ENCODE measurements at places on chromosomes 4 and X.

- no peak for DNase-seq
Measured at GRCh38 chr4:56238251-56238650, 149.0 kb downstream of the AASDH start.

- no peak for DNase-seq
Measured at GRCh38 chr4:132395561-132395960, 753.5 kb upstream of the PCDH10 start.

DNA sequence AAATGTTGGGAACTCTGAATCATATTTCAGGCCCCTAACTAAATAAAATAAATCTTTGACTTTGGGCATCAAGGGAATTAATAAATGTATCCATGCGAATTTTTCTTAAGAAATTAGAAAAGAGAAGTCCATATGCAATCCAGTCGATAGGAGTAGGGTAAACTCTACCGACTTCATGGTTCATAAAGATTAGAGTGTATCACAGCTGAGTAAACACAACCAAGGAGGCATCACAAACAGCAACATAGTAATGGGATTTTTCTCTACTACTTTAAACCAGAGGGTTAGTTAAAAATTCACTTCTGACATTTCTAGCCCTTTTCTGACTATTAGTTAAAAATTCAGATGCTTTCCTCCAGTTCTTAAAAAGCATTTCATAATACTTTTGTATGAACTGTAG, 19.9 kb downstream of the SEPTIN11 start:
- peak; percentile 29 for DNase-seq

GRCh38 chr4:57424232-57424897, 314.2 kb upstream of the IGFBP7 start:
- no peak for DNase-seq

- DNase-seq: no peak
Measured at GRCh38 chrX:2390754-2391153, 110.0 kb downstream of the DHRSX start.

- no peak for DNase-seq
Measured at GRCh38 chrX:107452581-107452980, 3.1 kb downstream of the FRMPD3 start.

GRCh38 chrX:31652650-31653049, 580.8 kb upstream of the FTHL17 start:
- no peak for DNase-seq

DNA sequence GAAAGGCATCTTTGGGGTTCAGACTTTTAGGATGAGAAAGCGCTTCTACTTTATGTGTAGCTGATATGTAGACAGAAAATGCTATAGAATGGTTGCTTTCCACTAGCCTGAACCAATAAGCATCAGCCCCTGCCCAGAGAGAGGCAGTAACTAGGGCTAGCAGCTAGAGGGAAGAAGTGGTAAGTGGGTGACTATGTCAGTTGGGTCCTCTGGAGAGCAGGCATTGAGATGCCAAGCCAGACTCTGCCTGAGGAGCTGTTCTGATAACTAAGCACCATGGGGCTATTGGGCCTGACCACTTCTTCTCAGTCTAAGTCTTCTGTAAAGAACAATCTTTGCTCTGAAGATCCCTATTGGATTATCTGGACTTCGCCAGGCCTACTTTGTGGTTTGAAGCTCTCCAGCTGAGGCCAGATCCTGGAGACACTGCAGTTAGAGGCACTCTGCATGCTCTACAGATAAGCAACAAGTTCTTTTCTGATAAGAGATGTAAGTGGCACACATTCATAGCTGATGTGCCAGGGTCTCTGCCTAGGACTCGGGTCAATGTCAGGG, 146.1 kb downstream of the RBM46 start:
- DNase-seq: no peak

- DNase-seq: peak; percentile 10
Measured at GRCh38 chr4:28686618-28687017, 1826.0 kb downstream of the STIM2 start.

GRCh38 chrX:149825424-149825823, 43.7 kb downstream of the MAGEA9 start:
- peak; percentile 16 for DNase-seq

GRCh38 chr4:180953572-180953971, 1289.6 kb upstream of the TENM3 start:
- DNase-seq: no peak

DNA sequence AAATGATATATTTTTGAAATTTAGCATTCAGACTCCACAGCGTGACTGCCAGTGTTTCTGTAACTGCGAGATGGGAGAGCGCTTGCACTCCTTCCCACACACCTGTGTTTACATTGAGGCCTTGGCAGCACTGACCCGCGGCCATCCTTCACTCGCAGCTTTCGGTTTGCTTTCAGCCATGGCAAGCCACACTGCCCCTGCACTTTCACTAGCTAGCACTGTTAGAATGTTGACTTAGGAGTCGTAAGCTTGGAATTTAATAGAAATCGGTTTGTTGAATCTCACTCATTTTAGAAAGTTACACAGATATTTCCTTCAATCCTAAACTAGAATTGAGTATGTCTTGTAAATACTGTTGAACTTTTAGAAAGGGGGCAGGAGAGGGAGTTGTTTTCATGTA, 136.2 kb downstream of the CFAP299 start:
- DNase-seq: no peak

DNA sequence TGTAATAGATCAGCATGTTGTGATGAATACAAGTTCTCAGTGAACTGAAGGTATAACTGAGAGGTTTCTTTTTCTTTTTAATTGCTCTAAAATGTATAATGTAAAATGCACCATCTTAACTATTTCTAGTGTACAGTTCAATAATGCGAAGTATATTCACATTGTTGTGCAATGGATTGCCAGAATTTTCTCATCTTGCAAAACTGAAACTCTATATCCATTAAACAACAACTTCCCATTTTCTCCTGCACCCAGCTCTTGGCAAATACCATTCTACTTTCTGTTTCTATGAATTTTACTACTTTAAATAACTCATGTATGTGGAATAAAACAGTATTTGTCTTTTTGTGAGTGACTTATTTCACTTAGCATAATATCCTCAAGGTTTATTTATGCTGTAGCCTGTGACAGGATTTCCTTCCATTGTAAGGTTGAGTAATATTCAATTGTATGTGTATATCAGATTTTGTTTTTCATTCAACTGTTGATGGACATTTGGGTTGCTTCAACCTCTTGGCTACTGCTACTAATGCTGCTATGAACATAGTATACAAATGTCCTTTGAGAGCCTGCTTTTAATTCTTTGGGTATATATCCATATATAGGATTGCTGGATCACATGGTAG, 53.5 kb upstream of the NPFFR2 start:
- DNase-seq: no peak

DNA sequence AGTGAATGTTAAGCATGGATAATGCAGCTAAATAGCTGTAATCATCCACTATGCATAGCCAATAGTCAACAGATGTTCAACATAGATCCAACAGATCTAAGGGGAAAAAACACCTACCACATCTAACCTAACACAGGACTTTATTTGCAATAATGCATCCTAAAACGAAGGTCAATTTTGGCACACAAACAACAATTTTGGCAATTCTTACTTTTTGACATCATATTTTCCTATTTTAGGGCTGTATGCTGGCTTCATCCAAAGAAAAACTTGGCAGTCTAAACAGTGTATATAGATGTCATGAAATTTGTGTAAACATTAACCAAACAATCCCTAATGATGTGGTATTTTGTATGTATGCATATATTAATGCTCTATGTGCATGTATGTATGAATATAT, 33.2 kb downstream of the UNC5C start:
- no peak for DNase-seq

- no peak for DNase-seq
Measured at GRCh38 chr4:68476191-68476590, 28.9 kb downstream of the TMPRSS11E start.

DNA sequence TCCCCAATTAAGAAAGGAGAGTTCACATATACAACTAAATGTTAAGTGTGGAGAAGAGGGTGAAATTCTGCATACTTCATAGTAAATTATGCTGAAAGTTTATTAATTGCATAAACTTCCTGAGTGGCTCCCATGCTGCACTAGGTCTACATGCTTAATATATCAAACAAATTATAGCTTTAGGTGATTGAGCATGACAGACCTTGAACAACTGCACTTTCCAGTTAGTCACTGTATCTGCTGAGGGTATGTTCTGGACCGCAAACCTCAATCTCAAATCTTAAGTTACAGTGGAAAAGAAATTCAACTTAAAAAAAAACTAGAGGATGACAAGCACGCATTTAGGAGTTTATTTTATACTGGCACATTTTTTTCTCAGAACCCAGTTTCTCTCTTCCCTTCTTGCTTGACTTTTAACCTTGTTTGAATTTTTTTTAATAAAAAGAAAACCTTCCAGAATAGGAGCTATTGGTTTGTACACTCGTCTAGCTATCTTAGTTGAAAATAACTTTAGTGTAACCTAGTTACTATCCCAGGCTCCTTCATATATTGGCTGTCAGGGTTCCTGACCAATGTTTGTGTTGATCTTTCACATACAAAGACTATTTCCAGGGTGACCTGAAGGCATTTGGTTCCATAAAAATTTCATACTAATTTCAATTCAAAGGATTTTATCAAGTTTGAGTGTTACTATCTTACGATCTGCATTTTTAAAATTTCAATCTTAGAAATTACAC, 10.2 kb upstream of the FAM120C start:
- no peak for DNase-seq

- DNase-seq: no peak
Measured at GRCh38 chr4:55568905-55569504, 22.3 kb upstream of the CLOCK start.

- no peak for DNase-seq
Measured at GRCh38 chrX:458631-459061, 71.9 kb upstream of the PPP2R3B start.

GRCh38 chr4:144450526-144450925, 195.4 kb upstream of the HHIP start:
- no peak for DNase-seq

- DNase-seq: no peak
Measured at GRCh38 chr4:126937846-126938422, 694.8 kb upstream of the INTU start.

GRCh38 chr4:147311956-147312355, 168.9 kb upstream of the EDNRA start:
- DNase-seq: no peak

DNA sequence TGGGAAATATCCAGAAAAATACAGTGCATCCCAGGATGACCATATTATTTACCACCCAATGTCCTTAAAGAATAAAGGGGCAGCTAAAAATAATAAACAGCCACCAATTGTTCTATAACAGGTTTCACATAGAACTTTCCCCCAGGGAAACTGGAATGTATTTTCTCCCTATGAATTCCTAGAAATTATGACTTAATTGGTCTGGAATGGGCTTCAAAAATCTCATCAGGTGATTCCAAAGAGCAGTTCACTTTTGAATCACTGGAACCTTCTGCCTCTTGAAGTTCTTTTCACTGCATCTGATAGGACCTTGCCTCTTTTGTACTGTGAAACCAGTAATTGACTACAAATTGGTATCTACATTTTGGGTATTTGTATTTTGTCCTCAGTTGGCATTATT, 119.3 kb downstream of the ZNF330 start:
- no peak for DNase-seq

- DNase-seq: no peak
Measured at GRCh38 chr4:153366486-153366885, 22.0 kb downstream of the MND1 start.

- DNase-seq: peak; percentile 44
Measured at GRCh38 chr4:15003891-15004738, 1.8 kb downstream of the CPEB2 start.

DNA sequence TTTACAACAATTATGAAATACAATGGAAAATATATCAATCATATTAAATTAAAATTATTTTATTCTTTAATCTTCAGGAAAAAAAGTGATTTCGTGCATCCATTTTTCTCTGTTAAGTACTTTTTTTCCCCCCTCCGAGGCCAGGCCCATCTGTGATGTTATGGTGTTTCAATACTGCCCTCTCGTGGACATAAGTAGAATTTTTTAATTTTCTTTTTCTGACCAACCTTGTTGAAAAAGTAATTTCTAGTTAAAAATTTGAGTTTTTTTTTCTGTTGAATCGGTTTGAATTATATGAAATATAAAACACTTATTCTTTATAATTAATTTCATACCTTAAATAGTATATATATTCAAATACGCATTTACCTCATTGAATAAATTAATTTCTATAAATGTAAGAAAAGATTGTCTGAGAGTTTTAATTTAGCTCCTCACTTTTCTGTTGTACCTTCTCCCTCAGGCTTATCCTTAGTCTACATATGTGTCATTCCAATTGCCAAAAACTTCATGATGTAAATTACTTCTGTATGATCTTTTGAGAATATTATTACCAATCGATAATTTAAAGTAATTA, 175.8 kb upstream of the TECRL start:
- DNase-seq: peak; percentile 34

- DNase-seq: no peak
Measured at GRCh38 chr4:139781066-139781465, 115.4 kb downstream of the MGST2 start.

DNA sequence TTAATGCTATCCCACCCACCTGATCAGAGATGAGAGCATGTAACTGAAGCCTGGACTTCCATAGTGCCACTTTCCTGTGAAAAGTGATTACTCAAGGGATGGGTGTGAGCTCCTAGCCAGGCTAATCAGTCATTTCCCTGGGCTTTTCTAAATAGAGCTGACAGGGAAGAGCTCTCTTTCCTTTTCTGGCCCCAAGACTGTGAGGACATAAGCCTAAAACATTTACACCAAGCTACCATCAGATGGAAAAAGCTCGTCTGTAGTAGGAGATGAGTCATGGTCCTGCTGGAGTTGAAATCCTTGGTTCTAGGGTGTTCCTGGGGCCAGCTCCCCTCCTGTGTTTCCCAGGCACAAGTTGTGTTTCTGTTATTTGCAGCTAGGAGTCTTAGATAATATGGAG, 52.4 kb upstream of the NDP start:
- no peak for DNase-seq

DNA sequence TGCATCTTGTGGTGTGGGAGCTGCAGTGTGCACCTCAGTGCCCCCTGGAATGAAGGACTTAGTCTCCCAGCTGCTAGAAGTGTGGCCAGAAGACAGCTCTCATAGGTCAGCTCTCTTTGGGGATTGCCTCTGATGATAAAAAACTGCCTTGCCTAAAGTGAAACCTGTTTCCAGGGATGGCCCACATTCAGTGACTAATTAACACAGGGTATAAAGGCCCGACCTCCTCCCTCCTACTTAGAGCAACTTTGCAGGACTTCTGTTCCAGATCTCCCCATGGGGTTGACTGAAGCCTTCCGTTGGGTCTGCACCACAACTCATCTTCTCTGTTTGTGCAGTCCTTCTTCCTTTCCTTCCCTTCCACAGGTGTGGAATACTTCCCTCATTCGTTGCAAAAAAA, 53.2 kb downstream of the SPINK2 start:
- no peak for DNase-seq

- DNase-seq: no peak
Measured at GRCh38 chr4:103204111-103204510, 6.0 kb upstream of the CENPE start.

DNA sequence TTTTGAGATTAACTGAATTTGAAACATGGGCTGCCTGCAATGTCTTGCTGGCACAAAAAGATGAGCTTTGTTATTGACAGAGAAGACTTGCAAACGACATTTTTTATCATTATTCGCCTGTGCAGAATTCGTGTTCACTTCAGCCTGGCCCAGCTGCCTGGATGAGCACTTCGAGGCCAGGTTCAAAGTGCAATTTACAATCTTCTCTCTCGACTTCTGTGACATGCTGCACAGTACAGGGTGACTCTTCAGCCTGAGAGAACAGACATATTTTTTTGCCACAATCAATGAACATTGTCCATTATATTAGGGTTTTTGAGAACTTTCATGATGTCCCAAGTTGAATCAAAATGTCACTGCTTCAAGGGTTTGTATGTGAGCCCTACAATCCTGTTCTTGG, 616.5 kb downstream of the SMARCA1 start:
- no peak for DNase-seq

- DNase-seq: no peak
Measured at GRCh38 chr4:139902321-139903320, 237.0 kb downstream of the MGST2 start.

All from K562 (cell line).